ENCODE measurements at places on chromosomes 12 and 14.

GRCh38 chr14:71267691-71268090 lies 360.4 kb downstream of the PCNX1 start:
- DNase-seq, result no peak

DNA sequence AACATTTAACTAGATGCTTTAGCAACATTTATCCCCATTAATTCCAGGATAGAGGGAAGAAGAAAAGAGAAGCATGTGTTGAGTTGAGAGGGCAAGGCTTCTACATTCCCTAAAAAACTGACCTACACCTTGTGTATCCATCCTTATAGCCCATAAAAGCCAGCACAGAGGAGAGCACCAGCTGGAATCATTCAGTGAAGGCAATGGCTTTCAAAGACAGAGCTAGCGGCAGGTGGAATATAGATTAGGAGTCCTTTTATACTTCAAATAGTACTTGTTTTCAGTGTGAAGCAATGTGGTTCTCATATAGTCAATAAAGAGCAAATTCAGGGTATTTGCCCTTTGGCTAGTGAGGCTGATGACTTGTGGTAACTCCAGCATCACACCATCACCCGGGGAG lies 94.4 kb downstream of the TBC1D30 start:
- DNase-seq, result no peak

- DNase-seq, result no peak
Observed at GRCh38 chr14:61555056-61555838, 140.1 kb upstream of the HIF1A start.

GRCh38 chr12:79618848-79619404 lies 71.8 kb downstream of the PAWR start:
- DNase-seq, result no peak

- DNase-seq, result no peak
Observed at GRCh38 chr12:4828176-4828575, 81.5 kb upstream of the KCNA1 start.

GRCh38 chr14:68509188-68509983 lies 283.5 kb downstream of the ZFP36L1 start:
- DNase-seq, result no peak

GRCh38 chr12:52268212-52268611 lies 6.2 kb upstream of the KRT86 start:
- DNase-seq, result no peak

DNA sequence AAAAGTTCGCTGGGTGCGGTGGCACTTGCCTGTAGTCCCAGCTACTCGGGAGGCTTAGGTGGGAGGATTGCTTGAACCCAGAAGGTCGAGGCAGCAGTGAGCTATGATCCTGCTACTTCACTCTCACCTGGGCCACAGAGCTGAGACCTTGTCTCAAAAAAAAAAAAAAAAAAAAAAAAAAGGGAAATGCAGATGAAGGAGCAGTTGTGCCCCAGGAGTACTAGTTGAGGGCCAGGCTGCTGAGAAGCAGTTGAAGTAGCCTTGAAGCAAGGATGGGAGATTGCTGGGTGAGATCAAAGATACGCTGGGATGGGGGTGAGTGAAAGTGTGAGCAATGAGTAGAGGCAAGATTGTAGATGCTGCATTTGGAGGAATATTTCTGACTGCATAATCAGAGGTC lies 93.4 kb upstream of the DNM1L start:
- DNase-seq, result no peak

DNA sequence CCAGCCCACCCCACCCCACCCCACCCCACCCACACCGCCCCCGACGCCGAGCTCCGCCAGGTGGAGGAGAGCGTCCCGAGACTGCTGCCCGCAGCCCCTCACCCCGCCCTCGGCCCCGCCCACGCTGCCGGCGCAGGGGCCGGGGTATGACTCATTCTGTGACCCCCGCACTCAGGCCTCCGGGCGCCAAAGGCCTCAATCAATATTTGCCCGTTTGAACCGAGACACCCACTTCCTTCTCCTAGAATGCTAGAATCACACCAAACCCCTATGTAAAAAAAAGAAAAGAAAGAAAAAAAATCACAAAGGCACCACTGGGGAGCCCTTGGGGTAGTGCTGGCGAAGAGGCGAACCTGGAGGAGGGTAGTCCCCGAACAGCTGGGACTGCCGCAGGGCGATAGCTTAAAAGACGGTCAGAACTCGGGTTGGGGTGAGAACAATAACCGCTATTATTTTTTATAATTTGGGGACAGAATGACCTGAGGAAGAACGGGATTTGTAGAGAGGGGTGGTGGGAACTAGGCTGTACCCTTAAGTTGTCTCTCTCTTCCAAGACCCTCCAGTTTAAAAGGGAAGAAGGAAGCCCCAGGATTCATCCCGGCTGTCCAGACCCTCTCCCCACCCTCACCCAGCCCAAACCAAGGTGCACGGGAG lies 894 bp downstream of the KRT8 start:
- DNase-seq, result peak; percentile 59

DNA sequence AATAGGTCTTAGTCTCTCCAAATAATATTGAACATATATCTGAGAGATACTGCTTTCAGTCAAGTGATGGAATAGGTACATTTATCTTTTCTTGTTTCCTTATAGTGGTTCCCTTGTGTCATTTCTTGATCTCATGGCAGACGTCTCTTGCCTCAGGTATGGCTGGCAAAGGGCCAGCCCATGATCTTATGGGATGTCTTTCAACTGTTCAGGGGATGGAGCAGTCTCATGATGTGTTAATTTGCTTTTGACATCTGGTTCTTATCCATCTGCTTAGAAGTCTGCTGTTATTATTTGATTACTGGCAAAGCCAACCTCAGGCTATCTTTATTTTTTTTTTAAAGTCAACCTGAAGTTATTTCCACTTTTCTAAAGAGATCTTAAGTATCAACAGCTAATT lies 262.9 kb downstream of the TMEM117 start:
- DNase-seq, result no peak

DNA sequence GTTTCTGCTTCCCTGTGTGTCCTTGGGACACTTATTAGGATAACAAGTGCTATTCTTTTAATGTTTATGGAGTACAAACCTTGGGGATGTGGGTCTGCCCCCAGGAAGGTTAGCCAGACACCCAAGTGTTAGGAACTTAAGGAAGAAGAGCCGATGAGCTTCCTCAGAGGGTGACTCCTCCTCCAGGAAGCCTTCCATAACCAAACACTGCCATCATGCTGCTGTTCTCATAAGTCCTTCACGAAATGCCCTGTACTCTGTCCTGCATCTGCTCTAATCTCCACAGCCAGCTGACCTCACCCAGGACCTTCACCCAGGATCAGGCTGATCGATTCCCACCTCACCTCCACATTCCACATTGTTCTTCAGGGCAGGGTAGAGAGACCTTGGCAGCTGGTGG lies 1.2 kb upstream of the KRT85 start:
- no peak for DNase-seq

DNA sequence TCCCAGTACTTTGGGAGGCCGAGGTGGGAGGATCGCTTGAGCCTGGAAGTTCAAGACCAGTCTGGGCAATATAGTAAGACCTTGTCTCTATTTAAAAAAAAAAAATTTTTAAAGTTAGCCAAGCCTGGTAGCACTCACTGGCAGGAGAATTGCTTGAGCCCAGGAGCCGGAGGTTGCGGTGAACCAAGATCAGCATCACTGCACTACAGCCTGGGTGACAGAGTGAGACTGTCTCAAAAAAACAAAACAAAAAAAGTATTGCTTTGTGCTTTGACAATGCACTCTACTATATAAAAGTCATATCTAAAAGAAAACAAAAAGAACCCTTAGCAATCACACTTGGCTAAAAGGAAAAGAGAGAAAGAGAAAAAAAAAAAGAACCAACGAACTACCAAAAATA lies 26.8 kb downstream of the GNPTAB start:
- DNase-seq, result no peak

GRCh38 chr14:91173904-91174303 lies 60.0 kb downstream of the DGLUCY start:
- no peak for DNase-seq

GRCh38 chr14:91032248-91032647 lies 28.2 kb downstream of the RPS6KA5 start:
- no peak for DNase-seq

DNA sequence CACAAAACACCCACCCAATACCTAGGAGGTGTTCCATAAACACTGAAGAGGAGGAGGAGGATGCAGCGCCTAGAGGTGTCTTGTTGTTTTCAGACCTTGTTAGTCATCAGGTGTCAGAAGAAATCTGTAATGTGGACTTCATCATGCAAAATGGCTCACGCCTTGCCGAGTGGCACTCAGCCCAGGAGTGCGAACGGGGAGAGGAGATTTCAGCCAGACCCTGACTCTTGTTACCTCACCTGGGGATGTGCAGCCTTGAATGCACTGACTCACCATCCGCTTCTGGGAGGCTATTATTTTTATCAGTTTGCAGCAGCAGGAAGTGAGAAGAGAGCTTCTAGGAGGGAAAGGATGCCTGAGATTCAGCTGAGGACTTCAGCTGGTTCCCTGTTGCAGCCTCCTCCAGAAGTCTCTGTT lies 48.2 kb upstream of the PLXNC1 start:
- DNase-seq, result no peak

DNA sequence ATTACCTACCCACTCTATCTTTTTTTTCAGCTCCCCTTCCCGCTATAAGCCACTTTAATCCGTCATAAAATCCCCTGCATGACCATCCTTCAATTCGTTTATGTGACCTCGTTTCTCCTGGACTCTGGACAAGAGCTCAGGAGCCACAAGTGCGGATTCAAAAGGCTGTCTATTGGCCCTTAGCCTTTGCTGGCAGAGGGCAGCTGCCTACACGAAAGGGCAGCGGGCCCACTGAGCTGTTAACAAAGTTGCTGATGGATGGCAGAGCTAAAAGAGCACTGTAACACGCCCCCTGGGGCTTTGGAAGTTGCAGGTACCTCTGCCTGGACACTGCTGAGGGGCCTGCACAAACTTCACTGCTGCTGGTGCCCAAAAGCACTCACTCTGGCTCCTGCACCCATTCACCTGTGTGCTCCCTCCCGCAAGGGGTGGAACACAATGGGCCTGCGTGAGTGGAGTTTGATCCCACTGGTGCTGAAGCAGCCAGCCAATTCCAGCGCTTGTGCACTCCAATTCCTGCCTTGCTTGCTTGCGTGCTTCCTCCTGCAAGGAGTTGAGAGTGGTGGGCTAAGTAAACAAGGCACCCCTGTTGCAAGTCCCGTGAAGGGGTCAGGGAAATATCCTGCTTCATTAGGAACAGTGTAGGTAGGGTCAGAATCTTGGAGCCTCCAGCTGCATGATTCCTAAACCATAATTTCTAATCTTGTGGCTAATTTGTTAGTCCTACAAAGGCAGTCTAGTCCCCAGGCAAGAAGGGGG lies 10.6 kb upstream of the DRAM1 start:
- no peak for DNase-seq

GRCh38 chr12:105214670-105215375 lies 21.2 kb downstream of the APPL2 start:
- no peak for DNase-seq

GRCh38 chr12:106759526-106760183 lies 14.8 kb upstream of the RIC8B start:
- no peak for DNase-seq

- no peak for DNase-seq
Observed at GRCh38 chr14:50941151-50941550, 3.1 kb downstream of the PYGL start.

- DNase-seq, result no peak
Observed at GRCh38 chr12:121113057-121113456, 19.6 kb upstream of the P2RX7 start.

DNA sequence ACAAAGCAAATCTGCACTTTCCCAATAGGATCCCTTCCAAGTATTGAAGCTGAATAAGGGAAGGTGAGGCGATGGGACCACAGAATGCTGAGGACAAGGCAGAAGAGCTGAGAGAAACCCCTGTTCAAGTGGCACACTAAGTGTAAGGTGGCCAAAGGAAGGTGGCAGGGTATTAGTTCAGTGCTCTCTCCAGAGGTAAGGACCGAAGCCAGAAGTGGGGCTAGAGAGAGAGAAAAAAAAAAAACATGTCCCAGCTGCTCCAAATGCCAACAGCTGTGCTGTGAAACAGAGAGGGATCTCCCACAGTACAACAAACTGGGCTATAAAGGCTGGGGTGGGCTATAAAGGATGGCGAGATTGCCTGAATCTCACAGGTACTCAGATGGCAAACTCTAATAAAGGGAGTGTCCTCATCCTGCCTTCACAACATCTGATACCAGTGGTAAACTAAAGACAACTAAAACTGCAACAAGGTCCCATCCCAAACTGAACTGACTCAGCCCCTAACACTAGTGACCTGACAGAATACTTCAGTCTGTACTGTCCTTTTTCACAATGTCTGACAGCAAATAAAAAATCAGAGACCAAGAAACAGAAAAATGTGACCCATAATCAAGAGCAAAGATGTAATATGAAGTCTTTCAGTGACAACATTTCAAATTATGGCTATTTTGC lies 47.9 kb downstream of the CDK17 start:
- DNase-seq, result no peak

DNA sequence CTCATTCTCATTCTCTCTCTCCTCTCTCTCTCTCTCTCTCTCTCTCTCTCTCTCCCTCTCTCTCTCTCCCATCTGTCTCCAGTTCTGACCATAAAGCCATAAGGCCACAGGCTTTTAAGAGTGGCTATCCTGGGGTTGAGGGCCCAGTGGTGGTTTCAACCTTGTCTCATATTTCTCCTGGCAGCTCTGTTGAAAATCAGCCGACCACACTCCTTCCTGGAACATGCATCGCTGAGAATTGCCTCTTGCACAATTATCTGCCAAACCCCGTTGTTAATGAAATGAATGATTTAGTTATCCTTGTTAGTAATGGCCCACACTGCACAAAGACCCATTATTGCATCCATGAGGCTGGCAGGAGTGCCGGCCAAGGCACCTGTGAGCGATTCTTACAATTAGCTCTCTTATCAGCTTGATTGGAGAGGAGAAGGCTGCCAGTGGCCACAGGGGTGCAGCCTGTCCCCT lies 30.4 kb upstream of the KCNA5 start:
- DNase-seq, result no peak

DNA sequence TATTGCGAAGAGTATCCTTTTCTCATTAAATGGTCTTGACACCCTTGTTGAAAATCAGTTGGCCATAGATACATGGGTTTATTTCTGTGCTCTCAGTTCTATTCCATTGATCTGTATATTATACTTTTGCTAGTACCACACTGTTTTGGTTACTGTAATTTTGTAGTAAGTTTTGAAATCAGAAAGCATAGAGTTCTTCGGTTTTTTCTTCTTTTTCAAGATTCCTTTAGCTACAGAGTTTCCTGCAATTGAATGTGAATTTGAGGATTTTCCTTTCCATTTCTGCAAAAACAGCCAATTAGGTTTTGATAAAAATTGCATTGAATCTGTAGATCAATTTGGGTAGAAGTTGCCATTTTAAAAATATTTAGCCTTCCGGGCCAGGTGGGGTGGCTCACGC lies 60.2 kb downstream of the ARHGAP5 start:
- no peak for DNase-seq

DNA sequence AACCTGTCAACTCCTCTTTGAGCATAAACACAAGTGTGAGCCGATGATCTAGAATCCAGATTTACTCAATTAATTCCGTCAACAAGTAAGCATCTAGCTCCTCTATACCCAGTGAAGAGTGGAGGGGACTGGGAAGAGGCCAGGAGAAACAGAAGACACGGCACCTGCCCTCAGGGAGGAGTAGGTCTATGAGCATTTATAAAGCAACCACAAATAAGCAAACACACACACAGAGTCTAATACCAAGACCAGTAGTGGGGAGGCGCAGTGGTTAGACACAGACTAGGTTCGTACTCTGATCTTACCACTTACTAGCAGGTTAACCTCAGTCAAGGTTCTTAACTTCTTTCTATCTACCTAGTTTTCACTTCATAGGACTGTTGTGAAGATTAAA lies 5.9 kb upstream of the FOXN3 start:
- DNase-seq, result no peak
